ENCODE measurements at places on chromosomes 6 and 20. TPM values are rescaled to one million over a fixed set of nuclear protein-coding genes. Genes with fewer than 3 reads are reported as not detected.

- no peak for DNase-seq
Observed at GRCh38 chr6:111417946-111418345, 65.1 kb downstream of the REV3L start.

GRCh38 chr20:53826597-53827291, 233.1 kb upstream of the ZNF217 start:
- DNase-seq: peak; percentile 91

DNA sequence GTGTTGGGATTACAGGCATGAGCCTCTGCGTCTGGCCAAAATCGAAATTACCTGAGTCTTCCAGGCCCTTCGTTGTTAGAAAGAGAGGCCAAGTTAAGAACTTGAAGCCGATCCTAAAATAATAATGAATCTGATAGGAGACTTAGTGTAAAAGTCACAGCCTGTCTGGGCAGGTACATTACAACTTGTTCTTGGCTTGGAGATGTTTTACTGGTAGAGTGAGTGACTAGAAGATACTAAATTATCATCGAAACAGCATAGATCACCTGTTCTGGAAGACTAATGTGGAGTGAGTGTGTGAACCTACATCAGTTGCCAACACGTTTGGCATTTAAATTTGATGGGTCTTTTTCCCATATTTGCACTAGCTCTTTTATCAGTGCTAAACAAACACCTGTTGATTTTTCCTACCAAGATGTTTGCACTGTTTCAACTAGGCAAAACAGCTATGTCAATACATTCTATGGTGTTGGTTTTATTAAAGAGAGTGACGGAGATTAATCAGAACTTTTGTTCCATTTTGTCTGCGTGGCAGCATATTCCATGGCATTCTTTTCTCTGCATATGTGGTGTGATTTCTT, 4.6 kb upstream of the TMEM217 start:
- no peak for DNase-seq

- no peak for DNase-seq
Observed at GRCh38 chr6:43843097-43843645, 73.2 kb downstream of the VEGFA start.

DNA sequence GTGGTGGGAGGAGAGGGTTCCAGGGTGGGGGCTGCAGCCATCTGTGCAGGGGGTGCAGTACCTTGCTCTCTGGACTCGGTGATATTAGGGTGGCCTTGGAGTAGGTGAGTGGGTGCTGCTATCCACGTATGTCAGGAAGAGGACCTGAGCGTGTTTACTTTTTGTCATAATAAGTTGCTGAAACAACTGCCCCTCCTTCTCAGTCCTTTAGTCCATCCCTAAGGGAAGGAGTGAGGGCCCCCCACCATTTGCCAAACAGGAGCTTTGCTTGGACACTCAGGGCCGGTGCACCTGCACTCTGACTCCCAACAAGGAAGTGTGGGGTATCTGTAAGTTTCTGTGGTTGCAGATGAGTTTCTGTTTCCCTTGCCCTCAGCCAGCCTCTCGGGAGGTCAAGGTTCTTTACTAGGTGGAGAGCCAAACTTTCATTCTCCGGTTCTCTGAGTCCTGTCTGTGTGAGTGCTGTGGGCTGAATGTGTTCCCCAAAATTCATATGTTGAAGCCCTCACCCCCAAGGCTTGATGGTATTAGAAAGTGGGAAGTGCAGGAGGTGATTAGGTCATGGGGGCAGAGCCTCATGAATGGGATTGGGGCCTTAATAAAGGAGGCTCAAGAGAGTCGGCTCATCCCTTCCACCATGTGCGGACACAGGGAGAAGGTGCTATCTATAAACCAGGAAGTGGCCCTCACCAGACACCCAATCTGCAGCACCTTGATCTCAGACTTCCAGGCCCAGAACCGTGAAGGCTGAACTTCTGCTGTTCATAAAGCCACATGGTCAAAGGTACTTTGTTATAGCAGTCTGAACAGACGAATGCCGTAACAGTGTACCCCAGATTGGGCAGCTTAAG, 19.6 kb upstream of the CCR6 start:
- no peak for DNase-seq

DNA sequence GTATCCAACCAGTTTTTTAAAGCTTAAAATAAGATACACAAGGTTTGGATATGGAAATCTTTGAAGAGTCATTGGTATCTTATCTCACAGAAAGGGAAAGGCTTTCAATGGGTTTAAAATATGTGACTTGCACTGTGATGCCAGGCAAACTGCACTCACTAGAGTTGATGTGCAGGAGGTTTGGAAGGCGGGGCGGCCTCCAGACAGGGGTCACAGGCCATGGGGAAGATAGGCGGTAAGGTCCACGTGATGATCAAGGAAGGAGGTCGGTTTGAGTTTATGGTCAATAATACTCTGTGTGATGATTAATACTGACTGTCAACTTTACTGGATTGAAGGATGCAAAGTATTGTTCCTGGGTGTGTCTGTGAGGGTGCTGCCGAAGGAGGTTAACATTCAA, 9.5 kb upstream of the RAMACL start:
- no peak for DNase-seq

DNA sequence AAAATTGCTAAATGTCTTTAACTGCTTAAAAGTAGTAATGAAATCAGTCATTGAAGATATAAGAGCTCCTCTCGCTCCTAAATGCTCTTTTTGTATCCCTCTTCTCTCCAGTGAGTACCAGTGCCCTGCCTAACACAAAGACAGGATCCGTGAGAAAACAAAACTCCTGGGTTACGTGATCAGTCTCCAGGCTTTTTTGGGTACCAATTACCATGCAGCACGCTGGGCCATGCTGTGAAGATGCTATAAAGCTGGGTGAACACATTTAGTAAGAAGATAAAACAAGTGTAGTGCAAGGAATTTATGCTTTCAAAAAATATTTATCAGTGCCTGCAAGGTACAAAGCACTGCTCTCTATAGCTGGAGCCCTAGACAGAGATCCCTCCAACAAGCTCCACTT, 66.7 kb downstream of the AGPAT4 start:
- DNase-seq: no peak

DNA sequence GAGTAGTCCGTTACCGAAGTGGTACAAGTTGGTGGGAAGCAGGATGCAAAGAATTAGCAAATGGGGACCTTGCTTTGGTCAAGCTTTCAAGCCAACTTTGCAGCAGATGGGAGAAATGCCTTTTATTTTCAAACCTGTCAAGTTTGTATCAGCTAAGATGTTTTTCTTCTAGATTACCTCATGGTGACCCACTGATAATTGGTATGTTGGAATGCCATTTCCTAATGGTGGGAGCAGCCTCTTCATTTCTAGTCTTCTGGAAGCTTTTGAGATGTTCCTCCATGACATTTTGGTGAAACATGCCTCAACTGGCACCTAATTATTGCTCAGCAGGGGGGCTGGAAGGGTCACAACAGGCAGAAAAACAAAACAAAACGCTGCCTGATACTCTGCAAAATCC, 43.7 kb downstream of the ADNP start:
- DNase-seq: no peak

- DNase-seq: no peak
Observed at GRCh38 chr20:11030351-11030750, 356.6 kb upstream of the JAG1 start.

DNA sequence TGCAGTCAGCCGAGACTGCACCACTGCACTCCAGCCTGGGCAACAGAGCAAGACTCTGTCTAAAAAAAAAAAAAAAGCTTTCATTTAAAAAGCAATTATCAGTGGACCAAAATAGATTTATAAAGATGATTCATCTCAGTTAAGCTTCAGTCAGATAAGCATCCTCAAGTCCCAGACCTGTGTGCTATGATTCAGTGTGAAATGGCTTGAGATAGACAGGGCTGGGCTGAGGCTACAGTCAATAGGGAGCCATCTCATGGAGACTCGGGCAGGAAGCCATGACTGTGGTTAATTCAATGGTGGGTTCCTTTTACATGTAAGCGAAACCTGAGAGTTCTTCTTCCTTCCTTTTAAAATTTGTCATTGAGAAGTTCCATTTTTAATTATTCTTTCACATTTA, 276.0 kb downstream of the TFAP2A start:
- DNase-seq: no peak

- no peak for DNase-seq
Observed at GRCh38 chr20:37796121-37796520, 102.3 kb downstream of the CTNNBL1 start.

DNA sequence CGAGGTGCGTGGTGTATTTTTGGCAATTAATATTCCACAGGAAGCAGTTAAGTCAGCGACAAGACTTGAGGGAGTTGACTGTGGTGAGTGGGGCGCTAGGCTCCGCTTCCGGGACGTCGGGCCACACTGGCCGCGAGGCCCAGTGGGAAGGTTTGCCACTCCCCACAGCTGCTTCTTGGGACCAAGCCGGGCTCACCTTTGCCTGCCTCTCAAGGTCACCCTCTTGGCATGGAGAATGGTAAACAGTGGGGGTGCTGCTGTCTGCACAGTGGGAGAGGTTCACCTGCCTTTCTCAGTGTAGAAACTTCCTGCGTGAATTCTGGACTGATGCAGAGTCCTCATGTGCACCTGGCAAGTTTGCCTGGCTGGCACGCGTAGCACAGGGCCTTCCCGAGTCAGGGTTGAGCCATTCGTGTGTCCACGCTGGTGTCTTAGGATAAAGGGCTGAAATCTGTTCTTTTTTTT, 6.4 kb downstream of the OSBPL2 start:
- DNase-seq: no peak

- DNase-seq: no peak
Observed at GRCh38 chr20:2507464-2507863, 1.3 kb downstream of the ZNF343 start.

DNA sequence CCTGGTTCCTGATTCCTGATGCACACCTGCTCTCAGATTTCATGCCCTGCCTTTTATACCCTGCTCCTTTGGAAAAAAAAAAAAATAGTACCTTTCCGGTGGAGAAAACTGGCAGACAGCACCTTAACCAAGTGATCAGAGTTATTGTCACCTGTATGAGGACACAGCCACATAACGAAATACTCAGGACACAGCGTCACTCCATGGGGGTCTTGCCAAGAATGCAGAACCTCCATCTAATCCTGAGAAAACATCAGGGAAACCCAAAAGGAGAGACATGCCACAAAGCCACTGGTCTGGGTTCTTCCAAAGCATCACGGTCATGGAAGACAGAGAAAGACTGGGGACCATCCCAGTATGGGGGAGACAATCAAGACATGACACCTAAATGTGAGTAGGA, 29.1 kb downstream of the BFSP1 start:
- DNase-seq: no peak

- DNase-seq: no peak
Observed at GRCh38 chr6:127547215-127547614, 28.1 kb upstream of the MTCL3 start.

DNA sequence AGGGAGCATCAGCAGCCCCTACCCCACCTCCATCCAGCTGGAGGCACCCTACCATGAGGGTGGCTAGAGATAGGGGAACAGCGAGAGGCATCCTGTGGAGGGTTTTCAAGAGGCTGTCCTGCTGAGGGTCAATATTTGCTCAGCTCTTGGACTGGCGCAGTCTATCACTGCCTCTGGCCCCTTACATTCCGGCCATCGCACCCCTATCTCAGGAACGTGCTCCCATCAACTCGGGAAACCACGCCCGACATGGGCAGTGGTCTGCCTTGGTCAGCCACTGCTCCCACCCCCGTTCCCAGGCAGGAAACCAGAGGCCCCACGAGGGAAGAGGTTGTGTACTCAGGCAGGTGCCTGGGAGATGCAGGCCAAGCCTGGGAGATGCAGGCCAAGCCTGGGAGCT, 57.9 kb downstream of the VEGFA start:
- DNase-seq: no peak

GRCh38 chr6:53811082-53811481, 16.3 kb downstream of the LRRC1 start:
- no peak for DNase-seq

GRCh38 chr6:87393026-87393622, 14.6 kb upstream of the CFAP206 start:
- no peak for DNase-seq

DNA sequence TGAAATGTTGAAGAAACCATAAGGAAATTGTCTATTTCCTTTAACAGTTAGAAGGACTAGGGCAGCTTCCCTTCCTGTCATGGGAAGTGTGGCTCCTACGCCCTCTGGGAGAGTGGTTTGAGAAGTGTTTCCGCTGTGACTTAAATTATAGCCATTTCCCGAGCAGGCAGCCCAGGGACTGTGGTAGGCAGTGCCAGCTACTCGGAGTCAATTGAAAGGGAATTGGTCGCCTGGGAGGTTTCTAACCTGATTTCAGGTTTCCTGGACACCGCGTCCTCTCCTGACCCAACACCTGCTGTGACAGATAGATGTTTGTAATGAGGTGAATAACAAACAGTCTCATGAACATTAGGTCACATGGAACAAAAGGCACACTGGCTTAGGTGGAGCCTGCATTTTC, 256.1 kb upstream of the PLCB4 start:
- DNase-seq: no peak

GRCh38 chr6:16783509-16783908, 22.2 kb upstream of the ATXN1 start:
- DNase-seq: no peak

- DNase-seq: no peak
Observed at GRCh38 chr6:89281779-89282246, 33.3 kb downstream of the GABRR2 start.

DNA sequence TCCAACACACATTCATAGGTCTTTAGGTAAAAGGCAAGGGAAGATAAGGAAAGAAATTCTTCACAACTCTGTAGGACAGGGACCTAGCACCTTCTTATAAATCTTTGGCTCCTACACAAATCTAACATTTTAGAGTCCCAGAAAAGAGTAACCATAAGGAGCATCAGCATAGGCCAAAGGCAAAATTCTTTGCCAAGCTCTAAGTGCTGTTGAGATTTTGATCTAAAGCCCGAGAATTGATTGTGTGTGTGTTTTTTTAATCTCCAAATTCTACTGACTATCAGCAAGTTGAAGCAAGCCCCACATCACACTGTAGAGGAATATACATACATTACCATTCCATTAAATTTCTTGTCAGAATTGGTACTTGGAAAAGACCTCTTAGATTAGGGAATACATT, 233.6 kb downstream of the BTBD9 start:
- DNase-seq: no peak

- DNase-seq: no peak
Observed at GRCh38 chr20:49288250-49288751, 10.4 kb upstream of the ZNFX1 start.

- no peak for DNase-seq
Observed at GRCh38 chr6:116362276-116362675, 8.5 kb upstream of the DSE start.

LY6G6F gene
- total RNA-seq: not detected

IRF4 gene
- 0.21 TPM for total RNA-seq

RNF39 gene
- total RNA-seq: not detected

UNC5CL gene
- total RNA-seq: 1.8 TPM

IYD gene
- total RNA-seq: not detected

MICB gene
- total RNA-seq: 8.1 TPM

SLC12A5 gene
- 1.3 TPM for total RNA-seq

LAMA4 gene
- 5.6 TPM for total RNA-seq

OPRM1 gene
- total RNA-seq: not detected

GSTA1 gene
- total RNA-seq: not detected

Measured in kidney epithelial cell (primary cell).